Activated CD8-positive, alpha-beta T cell treated with anti-CD3 and anti-CD28 coated beads for 36 hours (primary cell): ENCODE measurements at places on chromosomes 2 and 18. TPM values are rescaled to one million over a fixed set of nuclear protein-coding genes. Genes with fewer than 3 reads are reported as not detected.

GRCh38 chr2:203591642-203592041 is 56.5 kb upstream of the RAPH1 start:
- H3K4me3 ChIP-seq, result no peak overlapping the region
- H3K27me3 ChIP-seq, result no peaks in the 10 kb centered on the region
- peaks cover 7% of the 10 kb centered on the region for H3K4me1 ChIP-seq
- no peak overlapping the region for H3K27ac ChIP-seq
- DNase-seq, result no peak
- H3K36me3 ChIP-seq, result no peaks in the 10 kb centered on the region

APCDD1 gene
- not detected for total RNA-seq

RGPD4 gene
- total RNA-seq, result 0.07 TPM

BZW1 gene
- total RNA-seq, result 442 TPM

PPP1R1C gene
- total RNA-seq, result not detected

DNA sequence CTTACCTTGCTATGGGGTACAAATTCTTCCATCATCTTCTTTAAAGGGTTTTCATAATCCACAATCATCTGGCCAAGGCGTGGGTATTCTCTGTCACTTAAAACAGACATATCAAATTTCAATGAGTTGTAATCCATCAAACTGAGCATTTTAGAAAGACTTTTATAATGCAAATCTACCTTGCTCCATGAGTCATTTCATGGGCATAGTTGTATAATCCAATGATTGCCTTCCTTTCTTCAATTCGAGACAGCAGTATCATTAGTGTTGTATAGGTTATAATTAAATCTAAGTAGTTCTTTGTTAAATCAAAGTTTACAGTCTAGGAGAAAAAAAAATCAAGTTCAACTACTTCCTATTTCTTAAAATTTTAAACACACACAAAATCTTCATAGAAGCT is 36.3 kb downstream of the NCKAP1 start:
- H3K4me3 ChIP-seq, result no peak overlapping the region
- no peaks in the 10 kb centered on the region for H3K4me1 ChIP-seq
- no peaks in the 10 kb centered on the region for H3K27me3 ChIP-seq
- H3K36me3 ChIP-seq, result no peaks in the 10 kb centered on the region
- no peak for DNase-seq

- no peak overlapping the region for H3K27ac ChIP-seq
- no peaks in the 10 kb centered on the region for H3K36me3 ChIP-seq
- peaks cover 6% of the 10 kb centered on the region for H3K4me1 ChIP-seq
- no peak for DNase-seq
- no peak overlapping the region for H3K4me3 ChIP-seq
These were observed 78.1 kb downstream of the ZNF516 start for GRCh38 chr18:76416911-76417310.

- no peak overlapping the region for H3K4me3 ChIP-seq
- H3K36me3 ChIP-seq, result no peaks in the 10 kb centered on the region
- H3K4me1 ChIP-seq, result no peaks in the 10 kb centered on the region
- no peak overlapping the region for H3K27ac ChIP-seq
- no peaks in the 10 kb centered on the region for H3K27me3 ChIP-seq
These were observed 414.2 kb upstream of the CHST9 start for GRCh38 chr18:27599202-27599829.

CHRNG gene
- not detected for total RNA-seq

- H3K4me1 ChIP-seq, result no peaks in the 10 kb centered on the region
- H3K36me3 ChIP-seq, result no peaks in the 10 kb centered on the region
- DNase-seq, result no peak
- no peak overlapping the region for H3K27ac ChIP-seq
- H3K4me3 ChIP-seq, result no peak overlapping the region
These were observed 76.8 kb upstream of the RBMS1 start for GRCh38 chr2:160570376-160570775.

RAX gene
- not detected for total RNA-seq

GRCh38 chr2:217604527-217605194 is 398.1 kb downstream of the TNS1 start:
- peaks cover 10% of the 10 kb centered on the region for H3K4me1 ChIP-seq
- H3K4me3 ChIP-seq, result no peak overlapping the region
- peaks cover 2% of the 10 kb centered on the region for H3K27me3 ChIP-seq
- no peaks in the 10 kb centered on the region for H3K36me3 ChIP-seq

- no peak overlapping the region for H3K27ac ChIP-seq
- no peaks in the 10 kb centered on the region for H3K4me1 ChIP-seq
- no peak overlapping the region for H3K4me3 ChIP-seq
- DNase-seq, result no peak
- peaks cover 18% of the 10 kb centered on the region for H3K27me3 ChIP-seq
These were observed 42.5 kb downstream of the KIAA2012 start for GRCh38 chr2:202115479-202115971.

OSBPL6 gene
- total RNA-seq, result 2.5 TPM

- H3K27me3 ChIP-seq, result no peaks in the 10 kb centered on the region
- no peak overlapping the region for H3K27ac ChIP-seq
- peaks cover 14% of the 10 kb centered on the region for H3K4me1 ChIP-seq
- DNase-seq, result no peak
- H3K4me3 ChIP-seq, result no peak overlapping the region
- peaks cover 20% of the 10 kb centered on the region for H3K36me3 ChIP-seq
These were observed 79.1 kb upstream of the DNMT3A start for GRCh38 chr2:25420820-25421237.

DNA sequence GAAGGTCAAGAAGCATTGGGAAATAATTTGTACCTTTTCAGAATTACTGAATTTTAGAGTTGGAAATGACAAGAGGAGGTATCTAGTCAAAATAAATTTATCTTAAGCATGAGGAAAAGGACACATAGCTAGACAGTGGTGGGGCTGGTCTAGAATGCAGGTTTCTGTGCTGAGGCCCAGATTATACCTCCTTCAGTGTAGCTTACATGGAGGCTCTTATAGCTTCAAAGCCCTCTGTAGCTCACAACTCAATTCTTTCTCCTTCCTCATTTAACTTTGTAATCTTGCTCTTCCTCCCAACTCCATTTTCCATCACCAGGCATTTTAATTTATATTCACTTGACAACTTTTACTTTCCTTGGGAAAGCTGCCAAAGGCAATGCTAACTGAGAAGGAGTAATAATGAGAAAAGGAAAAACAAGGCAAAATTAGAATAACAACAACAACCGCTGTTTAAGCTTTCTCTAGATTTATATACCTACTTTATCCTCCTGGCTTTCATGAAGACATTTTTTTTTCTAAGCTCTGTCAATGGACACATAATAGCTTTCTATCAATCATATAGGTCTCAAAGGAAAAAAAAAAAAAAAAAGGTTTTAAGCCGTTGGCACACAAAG is 58.5 kb downstream of the CLHC1 start:
- H3K27me3 ChIP-seq, result no peaks in the 10 kb centered on the region
- peaks cover 10% of the 10 kb centered on the region for H3K4me1 ChIP-seq
- no peak overlapping the region for H3K4me3 ChIP-seq
- H3K27ac ChIP-seq, result no peak overlapping the region
- no peak for DNase-seq
- no peaks in the 10 kb centered on the region for H3K36me3 ChIP-seq

GRCh38 chr2:216626875-216627245 is 6.4 kb upstream of the IGFBP2 start:
- no peaks in the 10 kb centered on the region for H3K36me3 ChIP-seq
- DNase-seq, result no peak
- peaks cover 10% of the 10 kb centered on the region for H3K27me3 ChIP-seq
- no peak overlapping the region for H3K4me3 ChIP-seq
- no peak overlapping the region for H3K27ac ChIP-seq

DNA sequence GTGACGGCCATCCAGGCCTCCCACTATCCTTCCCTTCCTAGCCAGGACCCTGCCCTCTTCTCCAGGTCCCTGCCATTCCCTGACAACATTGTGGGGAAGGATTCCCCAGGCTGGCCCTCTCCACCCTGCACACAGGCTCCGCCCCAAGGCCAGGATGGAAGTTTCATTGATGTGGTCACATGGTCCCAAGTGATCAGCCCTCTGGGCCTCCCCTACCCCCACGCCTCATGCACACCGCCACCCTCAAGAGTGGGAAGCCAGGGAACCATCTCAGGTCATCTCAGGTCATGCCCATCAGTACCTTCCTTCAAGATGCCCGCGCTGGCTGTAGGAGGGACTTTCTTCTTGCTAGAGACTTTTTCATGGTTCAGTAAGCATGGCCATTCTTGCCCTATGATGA is 514.8 kb upstream of the RAB6C start:
- no peak overlapping the region for H3K27ac ChIP-seq
- H3K4me3 ChIP-seq, result no peak overlapping the region
- H3K27me3 ChIP-seq, result no peaks in the 10 kb centered on the region
- no peaks in the 10 kb centered on the region for H3K4me1 ChIP-seq
- no peaks in the 10 kb centered on the region for H3K36me3 ChIP-seq
